ENCODE measurements at places on chromosomes 6 and 20.

DNA sequence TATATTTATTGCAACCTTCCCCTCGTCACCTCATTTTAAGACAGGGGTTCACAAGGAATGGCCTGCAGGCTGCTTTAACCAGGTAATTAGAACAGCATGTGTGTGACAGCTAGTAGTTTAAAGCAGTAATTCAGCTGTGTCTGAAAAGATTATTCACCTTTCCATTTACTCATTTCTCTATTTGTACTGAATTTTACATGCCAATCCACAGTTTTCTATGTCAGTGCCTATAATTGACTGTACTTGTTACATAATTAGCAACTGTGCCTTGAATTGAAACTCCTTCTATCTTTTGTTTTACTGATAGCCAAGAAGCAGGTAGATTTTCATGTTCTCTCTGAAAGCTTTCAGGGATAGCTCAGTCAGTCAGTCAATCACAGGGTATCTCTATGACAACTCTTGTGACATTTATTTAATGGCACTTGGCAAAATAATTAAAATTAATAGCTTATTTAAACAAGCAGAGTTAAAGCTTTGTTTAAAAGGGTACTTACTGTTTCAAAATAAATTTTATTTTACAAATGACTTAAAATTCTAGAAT, 214.0 kb downstream of the ZFAND3 start:
- no peak for DNase-seq

DNA sequence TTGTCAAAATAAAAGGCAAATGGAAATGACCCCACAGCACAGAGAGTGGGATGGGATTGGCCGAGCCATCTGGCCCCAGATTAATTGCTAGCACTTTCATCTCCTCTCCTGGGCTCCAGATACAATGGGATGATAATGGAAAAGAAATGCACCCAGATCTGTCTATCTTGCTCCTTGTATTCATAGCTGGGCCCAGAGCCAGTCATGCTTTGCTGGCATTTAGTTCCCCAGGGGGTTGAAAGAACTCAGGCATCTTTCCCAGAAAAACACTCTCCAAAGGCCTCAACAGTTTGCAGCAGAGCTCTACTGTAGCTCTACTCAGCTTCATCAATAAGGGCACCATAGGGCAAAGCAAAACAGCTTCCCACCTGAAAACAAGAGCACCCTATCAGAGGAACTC, 116.0 kb upstream of the FOXA2 start:
- no peak for DNase-seq

DNA sequence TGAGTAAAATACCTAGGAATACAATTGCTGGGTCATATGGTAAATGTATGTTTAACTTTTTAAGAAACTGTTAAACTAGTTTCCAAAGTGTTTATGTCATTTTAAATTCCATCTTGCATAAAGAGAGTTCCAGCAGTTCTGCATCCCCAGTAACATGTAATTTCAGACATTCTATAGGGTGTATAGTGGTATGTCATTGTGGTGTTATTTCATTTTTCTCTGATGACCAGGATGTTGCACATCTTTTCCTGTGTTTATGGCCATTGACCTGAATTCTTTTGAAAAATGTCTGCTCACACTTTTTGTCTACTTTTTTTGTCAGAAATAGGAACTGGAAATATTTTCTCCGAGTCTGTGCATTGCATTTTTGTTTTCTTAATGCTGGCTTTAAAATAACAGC, 128.9 kb downstream of the TMEM200A start:
- DNase-seq, result no peak

DNA sequence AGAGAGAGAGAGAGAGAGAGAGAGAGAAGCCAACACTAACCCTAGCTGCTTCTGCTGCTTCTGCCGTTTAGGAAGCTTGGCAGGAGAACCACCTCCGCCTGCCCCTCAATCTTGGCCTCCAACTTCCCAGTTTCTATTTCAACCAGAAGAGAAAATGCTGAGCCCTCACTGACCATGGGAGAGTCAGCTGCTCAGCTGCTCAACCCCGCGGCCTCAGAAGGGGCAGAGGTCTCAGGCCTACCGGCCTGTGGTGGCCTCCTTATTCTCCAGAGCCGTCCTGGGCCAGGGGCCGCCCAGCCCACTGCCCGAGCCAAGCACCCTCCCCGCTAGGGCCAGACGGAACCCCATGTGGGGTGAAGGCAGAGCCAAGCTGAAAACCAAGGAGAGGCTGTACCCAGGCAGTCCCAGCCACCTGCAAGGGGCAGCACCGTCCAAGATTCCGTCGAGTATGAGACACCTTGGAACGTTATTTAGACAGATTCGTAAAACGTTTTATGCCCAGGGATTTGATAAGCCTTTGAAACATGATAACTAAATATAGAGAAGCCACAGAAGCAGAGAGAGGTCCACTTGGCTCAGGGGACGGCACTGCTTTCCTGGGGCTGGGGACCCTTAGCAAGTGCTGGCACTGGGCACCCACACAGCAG, 116.6 kb downstream of the DLL1 start:
- no peak for DNase-seq

- DNase-seq, result no peak
These were observed 115.9 kb upstream of the BMP2 start for GRCh38 chr20:6651561-6651960.

GRCh38 chr6:19454001-19454720, 383.0 kb upstream of the ID4 start:
- no peak for DNase-seq

- DNase-seq, result no peak
These were observed 8.3 kb upstream of the PCMTD2 start for GRCh38 chr20:64247307-64247618.

DNA sequence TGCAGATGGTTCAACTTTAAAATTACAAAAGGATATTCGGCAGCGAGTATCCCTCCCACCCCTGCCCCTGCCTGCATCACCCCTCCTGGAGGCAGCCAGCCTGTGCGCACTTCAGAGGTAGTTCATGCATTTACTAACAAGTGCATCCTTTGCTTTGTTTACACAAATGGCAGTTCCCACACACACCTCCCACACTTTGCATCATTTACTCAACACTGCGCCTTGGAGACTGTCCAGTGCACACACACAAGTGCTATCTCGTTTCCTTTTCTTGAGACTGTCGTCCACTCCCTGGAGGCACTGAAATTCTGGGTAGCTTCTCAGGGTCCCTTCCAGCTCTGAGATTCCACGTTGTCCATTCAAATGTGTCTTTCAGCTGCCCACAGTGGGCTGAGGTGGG, 53.1 kb upstream of the VSX1 start:
- no peak for DNase-seq

- no peak for DNase-seq
These were observed 20.7 kb upstream of the KCNB1 start for GRCh38 chr20:49503176-49503575.

DNA sequence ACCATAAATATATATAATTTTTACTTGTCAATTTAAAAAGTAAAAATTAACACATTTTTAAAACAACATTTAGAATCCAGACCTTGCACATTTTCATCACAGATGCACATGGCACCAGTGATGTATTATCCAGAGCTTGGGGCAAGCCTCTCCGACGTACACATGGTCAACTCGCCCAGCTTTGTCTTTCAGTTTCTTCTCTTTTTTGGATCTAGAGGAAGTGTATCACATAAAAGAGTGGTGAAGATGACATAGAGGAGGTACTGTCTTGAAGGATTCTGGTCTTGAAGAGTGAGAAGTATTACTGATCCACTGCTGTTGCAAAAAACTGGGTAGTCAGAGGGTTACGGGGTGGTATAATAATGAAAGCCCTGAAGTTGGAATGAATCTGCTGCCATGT, 46.9 kb upstream of the TAB2 start:
- no peak for DNase-seq

- DNase-seq, result no peak
These were observed 73.5 kb upstream of the LAMP5 start for GRCh38 chr20:9440892-9441291.

DNA sequence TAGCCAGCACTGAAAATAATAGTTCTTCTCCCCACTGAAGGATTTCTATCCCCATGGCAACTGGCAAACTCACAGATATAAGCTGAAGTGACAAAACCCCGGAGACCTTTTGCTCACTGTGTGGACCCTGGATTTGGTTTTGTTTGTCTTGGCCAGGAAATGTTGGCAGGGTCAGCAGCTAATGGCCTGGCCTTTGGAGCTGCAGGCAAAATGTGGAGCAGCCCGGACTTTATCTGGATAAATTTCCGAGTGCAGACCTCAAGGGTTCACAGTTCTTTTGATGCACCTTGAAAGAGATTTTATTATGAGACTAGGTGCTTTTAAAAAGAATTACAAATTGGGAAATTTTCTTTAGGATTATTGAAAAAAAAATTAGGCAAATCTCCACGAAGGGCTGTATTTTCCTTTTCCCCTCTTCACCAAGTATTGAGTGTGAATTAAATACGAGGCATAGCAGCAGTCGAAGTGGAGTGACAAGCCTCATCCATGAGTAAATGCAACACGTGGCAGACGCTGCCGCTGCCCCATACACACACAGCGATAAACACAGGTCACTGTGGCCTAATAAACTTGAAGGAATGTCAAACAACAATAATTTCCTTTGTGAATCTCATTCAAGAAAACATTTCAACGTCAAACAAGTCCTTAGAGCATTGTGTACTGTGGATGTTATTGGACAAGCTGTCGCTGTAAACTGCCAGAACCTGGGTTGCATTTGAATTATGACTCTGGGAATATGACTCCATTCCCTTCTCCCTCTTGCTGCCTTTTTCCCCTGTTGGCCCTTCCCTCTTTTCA, 35.1 kb upstream of the CCN6 start:
- DNase-seq, result no peak

GRCh38 chr6:115241373-115241772, 819.3 kb downstream of the FRK start:
- no peak for DNase-seq

DNA sequence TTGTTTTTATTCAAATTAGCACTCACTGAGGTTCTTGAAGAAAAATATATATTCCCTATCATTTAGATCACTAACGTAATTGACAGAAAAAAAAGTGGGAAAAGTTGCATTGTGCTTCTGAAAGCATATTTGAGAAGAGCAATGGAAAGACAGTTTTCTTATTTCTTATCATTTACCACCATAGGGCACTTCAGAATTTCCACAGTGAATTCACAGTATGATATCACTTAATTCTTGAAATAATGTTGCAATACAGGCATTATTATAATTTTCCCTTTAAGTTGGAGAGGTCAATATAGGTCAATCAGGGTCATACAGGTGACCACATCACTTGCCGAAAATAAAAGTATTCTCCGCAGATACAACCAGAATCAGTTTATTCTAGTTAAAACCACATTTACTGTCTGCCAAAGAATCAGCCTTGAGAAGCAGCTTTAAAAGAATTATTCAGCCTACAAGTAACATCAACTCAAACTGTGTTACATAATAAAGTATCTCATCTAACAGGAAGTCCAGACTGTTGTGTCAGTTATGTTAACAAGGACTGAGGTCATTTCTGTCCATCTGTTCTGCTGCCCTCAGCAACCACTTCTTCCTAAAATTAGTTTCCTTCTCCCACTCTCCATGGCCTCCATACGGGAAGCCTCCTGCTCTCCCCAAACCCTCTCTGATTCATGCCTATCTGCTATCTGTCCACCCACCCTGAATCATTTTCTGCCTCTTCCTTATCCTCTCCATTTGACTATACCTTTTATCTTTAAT, 121.2 kb downstream of the SIM1 start:
- no peak for DNase-seq

- DNase-seq, result no peak
These were observed 181.1 kb downstream of the REV3L start for GRCh38 chr6:111301946-111302345.

- no peak for DNase-seq
These were observed 34.9 kb upstream of the ALDH8A1 start for GRCh38 chr6:134984821-134985220.

DNA sequence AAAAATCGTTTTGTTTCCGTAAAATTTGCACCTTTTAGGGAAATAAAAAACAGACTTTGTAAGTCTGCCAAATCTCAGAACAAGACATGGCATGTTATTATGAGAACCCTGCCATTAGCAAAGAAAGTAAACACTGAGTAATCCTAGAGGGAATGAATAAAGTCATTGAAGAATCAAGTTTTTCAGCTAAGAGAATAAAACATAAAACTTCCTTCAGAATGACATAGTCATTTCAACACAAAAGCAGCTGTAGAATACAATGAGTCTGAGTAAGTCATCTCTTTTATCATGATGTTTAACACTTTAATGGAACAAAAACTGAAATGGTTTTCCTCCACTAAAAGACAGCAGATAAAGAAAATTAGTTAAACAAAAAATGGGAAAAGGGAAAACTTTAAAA, 10.3 kb upstream of the DST start:
- DNase-seq, result no peak

- DNase-seq, result no peak
These were observed 153.6 kb downstream of the IPCEF1 start for GRCh38 chr6:154202958-154203357.
